ENCODE measurements at places on chromosomes 6 and 20.
A peak's percentile ranks its signal among the peaks of the same experiment; 100 is the strongest.

DNA sequence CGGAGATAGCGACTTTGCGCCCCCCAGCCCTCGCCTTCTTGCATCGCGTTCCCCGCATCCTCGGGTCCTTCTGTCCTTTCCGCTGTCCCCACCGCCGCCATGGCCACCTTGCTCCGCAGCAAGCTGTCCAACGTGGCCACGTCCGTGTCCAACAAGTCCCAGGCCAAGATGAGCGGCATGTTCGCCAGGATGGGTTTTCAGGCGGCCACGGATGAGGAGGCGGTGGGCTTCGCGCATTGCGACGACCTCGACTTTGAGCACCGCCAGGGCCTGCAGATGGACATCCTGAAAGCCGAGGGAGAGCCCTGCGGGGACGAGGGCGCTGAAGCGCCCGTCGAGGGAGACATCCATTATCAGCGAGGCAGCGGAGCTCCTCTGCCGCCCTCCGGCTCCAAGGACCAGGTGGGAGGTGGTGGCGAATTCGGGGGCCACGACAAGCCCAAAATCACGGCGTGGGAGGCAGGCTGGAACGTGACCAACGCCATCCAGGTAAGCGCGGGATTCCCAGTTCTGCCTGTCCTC is 401 bp downstream of the SLC32A1 start:
- DNase-seq: no peak

DNA sequence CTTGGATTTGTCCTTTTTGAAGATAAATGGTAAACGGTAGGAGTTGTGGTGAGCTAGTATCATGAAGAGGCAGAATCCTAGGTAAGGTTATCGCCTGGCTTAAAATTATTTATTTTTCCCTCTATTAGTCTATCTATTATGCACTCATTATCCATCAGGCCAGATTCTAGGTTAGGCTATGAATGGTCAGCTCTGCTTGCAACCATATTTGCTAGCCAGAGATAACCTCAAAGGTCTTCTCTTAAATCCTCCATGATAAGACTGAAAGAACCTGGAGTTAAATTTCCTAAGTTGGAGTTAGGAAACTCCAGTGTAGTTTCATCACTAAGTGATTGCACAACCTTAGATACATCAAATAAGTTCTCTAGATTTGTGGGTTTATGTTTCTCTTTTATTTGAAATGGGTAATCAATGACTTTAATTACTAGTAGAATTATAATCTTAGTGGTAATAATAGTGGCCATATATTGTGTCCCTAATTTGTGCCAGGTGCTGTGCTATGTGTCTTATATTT is 302.1 kb upstream of the RUNX2 start:
- peak; percentile 15 for DNase-seq

DNA sequence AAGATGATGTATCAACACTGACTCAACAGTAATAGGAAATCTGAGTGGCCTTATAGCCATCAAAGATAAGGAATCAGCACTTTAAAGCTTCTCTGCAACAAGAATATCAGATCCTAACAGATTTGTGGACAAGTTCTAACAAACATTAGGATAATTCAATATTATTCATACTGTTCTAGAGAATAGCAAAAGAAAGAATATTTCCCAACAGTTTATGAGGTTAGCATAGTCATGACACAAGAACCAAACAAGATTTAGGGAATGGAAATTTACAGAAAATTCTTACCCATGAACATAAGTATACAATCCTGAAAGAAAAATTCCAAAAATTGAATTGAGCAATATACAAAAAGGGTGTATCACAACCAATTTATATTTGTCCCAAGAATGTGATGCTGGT is 64.3 kb upstream of the BTBD3 start:
- no peak for DNase-seq

DNA sequence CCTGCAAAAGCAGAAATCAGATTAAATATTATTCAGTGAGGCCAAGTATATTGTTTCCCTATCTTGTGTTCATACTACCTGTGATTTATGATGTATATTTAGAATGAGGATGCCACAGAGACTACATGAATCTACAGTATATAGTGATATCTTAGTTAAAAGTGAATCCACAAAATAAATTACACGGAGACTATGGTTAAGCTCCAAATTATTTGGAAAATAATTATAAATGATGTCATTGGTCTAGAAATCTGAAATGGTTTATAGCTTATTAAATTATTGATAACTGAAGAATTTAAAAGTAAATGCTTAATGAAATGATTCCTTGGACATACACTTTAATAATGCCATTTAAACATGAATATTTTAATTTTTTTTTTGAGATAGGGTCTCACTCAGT is 4.2 kb upstream of the USP45 start:
- no peak for DNase-seq

- DNase-seq: peak; percentile 31
These were observed 83.3 kb upstream of the TNFAIP3 start for GRCh38 chr6:137783710-137784109.

GRCh38 chr20:49712646-49712995 is 1.1 kb downstream of the B4GALT5 start:
- DNase-seq: no peak

DNA sequence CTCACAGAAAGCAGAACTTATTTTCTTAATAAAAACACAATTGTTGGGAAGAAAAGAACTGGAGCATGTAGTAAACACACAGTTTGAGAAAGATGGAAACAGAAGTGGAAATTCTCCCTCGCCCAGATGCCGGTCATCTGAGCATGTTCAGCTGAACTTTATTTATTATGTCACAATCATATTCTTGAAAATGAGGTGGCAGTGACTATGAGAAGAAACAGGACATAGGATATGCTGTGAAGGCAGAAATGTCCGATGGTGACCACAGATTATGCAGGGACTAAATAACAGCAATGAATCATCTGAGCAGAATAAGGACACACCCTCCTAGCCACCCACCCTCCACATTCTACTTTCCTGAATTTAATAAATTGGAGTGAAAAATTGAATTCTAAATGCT is 425.3 kb upstream of the NOX3 start:
- DNase-seq: peak; percentile 12

DNA sequence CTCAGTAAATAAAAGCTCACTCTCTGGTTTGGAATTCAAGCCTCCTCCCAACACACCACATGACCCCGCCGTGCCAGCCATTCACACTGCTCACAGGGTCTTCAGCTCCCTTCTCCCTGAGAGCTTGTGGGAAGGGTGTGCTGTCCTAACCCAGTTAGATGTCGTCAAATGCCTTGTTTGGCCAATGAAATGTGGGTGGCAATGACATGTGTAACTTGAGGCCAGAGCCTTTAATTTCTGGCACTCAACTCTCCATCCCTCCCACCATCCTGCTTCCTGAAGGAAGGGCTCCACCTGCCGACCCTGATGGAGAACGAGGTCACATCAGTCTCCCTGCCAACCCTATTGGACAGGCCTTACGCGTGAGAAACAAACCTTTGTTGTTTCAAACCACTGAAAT is 224.5 kb upstream of the AGPAT4 start:
- peak; percentile 62 for DNase-seq

DNA sequence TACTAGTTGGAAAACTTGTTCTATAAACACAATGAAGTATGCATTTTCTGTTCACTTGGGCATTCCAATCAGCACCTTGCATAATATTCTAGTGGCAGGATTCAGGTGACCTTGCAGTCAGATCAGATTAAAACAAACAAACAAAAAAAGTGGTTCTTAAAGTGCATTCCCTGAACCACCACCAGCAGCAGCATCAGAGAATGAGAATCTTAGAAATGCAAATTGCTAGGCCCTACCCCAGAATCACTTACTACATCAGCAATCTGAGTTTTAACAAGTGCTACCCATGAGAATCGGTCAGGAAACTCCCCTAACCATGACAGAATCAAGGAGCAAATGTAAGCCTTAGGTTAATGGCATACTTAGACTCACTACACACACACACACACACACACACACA is 41.7 kb downstream of the SNAP25 start:
- DNase-seq: no peak
